ENCODE measurements at places on chromosomes 7 and 10.
A peak's percentile ranks its signal among the peaks of the same experiment; 100 is the strongest.

DNA sequence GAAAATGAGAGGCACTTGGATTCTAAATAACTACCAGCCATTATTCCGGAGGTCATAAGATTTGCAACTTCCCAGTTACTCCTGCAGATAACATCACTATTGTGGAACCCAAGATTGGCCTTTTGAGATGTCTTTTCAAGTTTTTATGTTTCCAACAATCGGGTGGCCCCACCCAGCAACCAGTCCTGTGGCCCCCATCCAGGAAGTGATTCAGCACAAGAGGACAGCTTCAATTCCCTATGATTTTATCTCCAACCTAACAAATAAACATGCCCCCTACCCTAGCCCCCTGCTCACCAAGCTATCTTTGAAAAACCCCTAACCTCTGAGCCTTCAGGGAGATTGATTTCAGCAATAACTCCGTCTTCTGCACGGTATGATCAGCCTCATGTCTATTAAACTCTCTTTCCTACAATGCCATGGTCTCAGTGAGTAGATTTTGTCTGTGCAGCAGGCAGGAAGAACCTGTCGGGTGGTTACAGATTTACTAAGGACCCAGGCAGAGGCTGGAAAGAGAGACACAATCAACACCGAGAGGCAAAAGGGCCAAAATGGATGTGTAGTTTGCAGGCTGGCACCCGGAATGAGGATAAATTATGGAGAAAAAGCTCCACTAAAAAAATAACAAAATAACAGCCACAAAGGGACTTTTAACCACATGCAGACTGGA, 83.9 kb upstream of the UNC5B start:
- DNase-seq = no peak

GRCh38 chr10:27035163-27035562, 65.1 kb downstream of the ANKRD26 start:
- no peak for DNase-seq

DNA sequence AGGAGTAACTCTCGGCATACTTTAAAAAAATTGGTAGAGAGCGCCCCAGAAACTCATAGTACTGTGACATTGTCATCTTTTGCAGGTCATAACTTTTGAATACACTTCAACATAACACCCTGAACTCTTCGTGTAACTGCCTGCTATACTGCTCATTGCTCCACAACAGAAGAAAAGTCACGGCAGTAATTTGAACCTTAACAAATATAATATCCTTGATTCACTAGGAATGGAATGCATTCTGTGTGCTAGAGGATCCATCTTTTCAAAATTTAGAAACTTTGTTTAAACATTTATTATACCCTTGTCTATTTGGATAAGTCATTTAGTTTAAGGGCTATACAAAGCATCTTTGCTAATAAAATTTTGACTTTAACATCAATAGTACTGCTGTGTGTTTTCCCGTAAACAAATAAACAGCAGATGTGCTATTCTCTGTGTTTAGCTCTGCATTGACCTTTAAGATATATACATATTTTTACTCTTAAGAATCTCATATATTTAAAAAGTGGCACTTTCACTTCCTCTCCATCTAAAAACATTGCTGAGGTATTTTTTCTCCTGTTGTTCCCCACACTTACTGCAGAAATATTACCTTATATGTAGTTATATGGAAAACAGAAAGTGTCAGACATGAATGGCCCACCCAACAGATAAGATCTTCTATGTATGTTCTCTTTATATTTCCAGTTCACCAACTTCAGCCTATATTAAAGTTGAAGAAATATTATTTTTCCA, 217.6 kb upstream of the TMEM229A start:
- DNase-seq = no peak

DNA sequence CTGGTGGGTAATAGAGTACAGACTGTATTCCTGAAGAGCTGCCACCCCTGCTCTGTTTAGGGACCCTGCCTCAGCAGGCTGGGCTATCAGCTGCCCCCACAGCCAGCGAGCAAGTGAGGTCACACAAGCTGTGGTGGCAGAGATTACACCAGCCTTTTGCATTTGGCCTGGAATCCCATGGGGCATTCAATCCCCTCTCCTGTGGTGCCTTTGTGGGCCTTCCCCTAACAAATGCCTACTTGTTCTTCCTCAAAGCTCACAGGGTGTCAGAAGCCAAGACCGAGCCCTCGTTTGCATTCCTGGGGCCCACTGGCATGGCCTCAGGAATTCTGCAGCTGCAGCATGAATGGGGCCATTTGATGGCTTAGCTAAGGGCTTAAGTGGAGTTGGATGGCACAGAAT, 212.7 kb upstream of the PHYHIPL start:
- no peak for DNase-seq

GRCh38 chr7:50282813-50283605, 21.5 kb upstream of the IKZF1 start:
- DNase-seq = no peak

DNA sequence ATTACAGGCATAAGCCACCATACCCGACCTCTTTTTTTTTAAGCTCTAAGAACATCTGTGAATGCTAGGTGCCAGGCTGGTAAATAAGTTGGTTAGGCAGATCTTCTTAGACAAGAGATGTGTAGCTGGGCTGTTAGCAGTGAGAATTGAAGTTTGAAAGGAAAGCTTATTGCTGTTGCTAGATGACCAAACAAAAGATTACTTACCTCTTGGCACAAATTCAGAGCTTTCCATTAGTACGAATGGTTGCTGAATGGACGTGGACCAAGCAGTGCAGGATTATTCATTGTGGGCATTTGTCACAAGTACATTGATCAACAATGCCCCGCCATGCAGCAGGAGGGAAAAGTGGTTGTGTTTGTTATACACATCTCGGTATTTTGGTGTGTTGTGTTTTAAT, 131.2 kb downstream of the GFRA1 start:
- no peak for DNase-seq

- DNase-seq = peak; percentile 47
Observed at GRCh38 chr10:13890233-13891127, 303.7 kb downstream of the PRPF18 start.

GRCh38 chr7:36287371-36288241, 102.1 kb upstream of the ANLN start:
- no peak for DNase-seq

DNA sequence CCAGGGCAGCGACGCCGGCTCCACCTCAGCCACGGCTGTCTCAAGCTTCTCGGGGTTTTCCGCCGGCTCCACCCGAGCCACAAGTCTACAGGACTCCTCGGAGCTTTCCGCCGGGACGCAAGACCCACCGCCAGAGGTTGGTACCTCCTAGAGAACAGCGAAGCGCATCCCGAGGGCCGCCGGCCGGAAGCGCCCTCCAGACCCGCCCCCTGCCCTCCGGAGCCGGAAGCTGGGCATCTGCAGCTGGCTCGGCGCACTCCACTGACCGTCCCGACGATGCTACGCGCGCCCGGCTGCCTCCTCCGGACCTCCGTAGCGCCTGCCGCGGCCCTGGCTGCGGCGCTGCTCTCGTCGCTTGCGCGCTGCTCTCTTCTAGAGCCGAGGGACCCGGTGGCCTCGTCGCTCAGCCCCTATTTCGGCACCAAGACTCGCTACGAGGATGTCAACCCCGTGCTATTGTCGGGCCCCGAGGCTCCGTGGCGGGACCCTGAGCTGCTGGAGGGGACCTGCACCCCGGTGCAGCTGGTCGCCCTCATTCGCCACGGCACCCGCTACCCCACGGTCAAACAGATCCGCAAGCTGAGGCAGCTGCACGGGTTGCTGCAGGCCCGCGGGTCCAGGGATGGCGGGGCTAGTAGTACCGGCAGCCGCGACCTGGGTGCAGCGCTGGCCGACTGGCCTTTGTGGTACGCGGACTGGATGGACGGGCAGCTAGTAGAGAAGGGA, at the start of gene MINPP1:
Gene MINPP1 (plus strand): TSS at position 254 of the 726 bp plus-strand sequence. CDS start 23 bp downstream, at position 277.
- peak; percentile 11 for DNase-seq

GRCh38 chr7:29177963-29178600, 16.5 kb upstream of the CHN2 start:
- DNase-seq = peak; percentile 37

- DNase-seq = no peak
Observed at GRCh38 chr10:108147346-108147745, 982.8 kb upstream of the SORCS1 start.

- no peak for DNase-seq
Observed at GRCh38 chr7:129605960-129606614, 5.4 kb upstream of the NRF1 start.

- no peak for DNase-seq
Observed at GRCh38 chr10:96468845-96469244, 44.9 kb downstream of the TLL2 start.

DNA sequence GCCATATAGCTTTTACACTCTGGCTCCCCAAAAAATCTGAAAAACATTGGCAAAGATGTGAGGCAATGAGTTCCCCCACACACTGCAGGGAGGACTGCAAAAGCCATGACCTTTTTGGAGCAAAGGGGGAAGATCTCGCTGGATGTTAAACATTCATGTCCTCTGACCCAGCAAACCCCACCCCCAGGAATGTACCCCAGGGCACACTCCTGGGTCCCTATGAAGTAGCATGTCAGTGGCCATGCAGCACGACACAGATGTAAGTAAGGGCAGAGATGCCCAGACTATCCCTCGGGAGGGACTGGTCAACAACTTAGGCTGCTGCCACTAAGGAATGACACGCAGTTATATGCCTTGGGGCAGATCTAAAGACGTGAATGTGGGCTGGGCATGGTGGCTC, 100.6 kb downstream of the DLG5 start:
- no peak for DNase-seq

GRCh38 chr10:45433716-45434469, 59.9 kb downstream of the ALOX5 start:
- DNase-seq = no peak

DNA sequence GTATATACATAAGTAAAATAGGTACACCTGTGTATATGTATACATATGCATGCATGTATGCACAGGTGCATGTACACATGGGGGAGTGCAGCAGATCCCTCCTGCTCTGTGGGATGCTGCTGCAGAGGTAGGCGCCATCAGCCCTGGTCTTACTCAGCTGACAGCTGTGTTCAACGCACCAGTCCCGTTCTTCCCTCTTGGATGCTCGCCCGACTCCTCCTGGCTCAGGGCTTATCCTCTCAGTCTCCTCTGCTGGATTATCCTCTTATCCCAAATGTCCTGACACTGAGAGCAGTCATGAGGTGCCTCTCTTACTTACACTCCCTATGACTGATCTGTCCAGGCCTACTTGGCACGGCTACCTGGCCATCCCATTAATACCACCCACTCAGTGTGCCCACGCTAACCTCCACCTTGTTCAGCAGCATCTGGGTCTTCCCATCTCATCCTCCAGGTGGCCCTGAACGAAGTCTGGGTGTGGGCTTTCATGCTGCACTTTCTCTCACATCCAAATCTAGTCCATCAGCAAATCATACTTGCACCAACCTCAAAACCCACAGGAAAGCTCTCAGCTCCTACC, 357.1 kb downstream of the TCERG1L start:
- no peak for DNase-seq

DNA sequence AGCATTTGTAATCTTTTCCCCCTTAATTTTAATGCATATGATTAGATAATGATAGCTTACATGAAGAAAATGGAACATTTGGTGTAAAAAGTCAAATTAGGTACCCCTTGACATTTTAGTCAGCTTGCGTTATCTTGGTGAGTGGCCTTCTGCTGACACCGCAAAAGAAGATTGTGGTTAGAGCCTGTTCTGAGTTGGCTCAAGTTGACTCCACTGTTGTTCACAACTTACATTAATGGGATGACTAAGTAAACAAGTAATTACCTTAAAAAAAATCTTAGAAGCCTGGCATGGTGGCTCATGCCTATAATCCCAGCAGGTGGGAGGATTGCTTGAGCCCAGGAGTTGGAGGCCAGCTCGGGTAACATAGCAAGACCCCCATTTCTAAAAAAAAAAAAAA, 24.2 kb downstream of the TRRAP start:
- no peak for DNase-seq

GRCh38 chr10:118531105-118531852, 64.2 kb downstream of the PRLHR start:
- no peak for DNase-seq

- DNase-seq = peak; percentile 35
Observed at GRCh38 chr7:131007439-131008330, 273.7 kb upstream of the KLF14 start.

DNA sequence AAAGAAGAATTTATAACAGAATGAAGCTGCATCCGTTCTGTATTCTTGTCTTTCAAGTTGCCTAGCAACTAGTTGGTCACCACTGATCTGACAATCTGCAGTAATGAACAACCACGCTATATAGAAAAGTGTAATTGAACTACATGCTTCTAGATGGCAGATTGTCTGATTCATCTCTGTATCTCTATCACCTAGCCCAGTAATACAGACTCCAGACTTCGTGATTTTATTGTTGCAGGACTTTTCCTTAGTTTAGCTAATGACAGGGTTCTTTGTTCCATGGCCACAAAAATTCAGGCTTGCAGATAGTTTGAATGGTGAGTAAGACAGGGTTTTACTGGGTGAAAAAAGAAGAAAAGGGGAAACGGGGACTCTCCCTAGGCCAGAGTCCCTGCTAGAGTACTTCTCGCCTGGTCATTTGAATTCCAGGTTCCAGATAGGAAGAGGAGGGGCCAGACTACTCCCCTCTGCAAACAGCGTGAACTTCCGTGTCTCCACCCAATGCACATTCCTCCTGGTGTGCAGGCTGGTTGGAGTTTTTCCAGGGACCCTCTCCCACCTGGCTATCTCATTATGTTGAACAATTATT, 45.9 kb downstream of the COL1A2 start:
- DNase-seq = no peak

- DNase-seq = no peak
Observed at GRCh38 chr10:34824870-34825269, 9.8 kb upstream of the PARD3 start.

- no peak for DNase-seq
Observed at GRCh38 chr7:38185395-38186307, 7.6 kb downstream of the STARD3NL start.

DNA sequence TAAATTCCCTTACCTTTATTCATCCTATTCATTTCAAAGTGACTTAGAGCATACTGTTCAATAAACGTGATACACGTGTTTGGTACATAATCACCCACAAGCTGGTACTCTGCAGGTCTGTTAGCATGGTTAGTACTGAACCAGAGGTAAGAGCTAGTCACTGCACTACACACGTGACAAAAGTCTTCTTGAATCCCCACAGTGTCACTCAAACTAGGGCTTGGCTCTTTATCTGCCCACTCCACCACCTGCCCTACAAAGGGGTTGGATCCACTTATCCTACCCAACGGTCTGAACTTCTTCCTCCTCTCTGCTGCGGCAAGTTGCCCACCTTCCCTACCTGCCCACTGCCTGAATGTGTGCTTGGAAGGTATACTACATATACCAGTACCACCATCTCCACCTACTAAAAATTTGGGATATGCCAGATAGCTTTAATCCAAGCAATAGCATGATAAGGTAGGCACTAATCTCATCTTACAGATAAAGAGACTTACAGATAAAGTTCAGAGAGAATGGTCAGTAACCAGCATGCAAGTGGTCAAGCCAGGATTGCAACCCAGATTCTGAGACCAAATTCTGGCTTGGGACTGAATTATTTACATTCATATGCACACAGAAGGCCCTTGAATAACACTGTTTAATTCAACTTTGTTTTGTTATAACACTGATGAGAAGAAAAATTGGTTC, 92.2 kb downstream of the SGMS1 start:
- no peak for DNase-seq

DNA sequence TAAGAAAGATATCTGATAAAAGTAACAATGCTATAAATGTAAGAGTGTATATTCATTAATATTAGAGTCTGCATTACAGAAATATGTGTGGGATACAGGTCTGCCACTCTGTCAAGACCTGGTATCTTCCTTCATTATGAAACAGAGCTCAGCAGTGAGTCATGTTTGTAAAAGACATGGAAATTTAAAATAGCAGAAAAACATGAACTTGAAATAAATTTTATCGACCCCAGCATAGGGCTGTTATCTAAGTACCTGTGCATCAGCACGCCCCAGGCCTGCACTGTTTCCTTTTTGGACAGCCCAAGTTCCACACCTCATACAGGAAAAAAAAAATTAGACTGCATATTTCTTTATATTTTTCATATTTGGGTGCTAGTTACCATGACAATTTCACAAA, 58.0 kb upstream of the ZPBP start:
- DNase-seq = no peak

Data from pulmonary artery endothelial cell (primary cell).